ENCODE measurements at places on chromosomes 11 and 22. TPM values are rescaled to one million over a fixed set of nuclear protein-coding genes. Genes with fewer than 3 reads are reported as not detected.

GRCh38 chr22:39171623-39172264 lies 19.3 kb upstream of the CBX7 start:
- peaks cover 62% of the 10 kb centered on the region for H3K4me1 ChIP-seq
- H3K4me3 ChIP-seq, result no peak overlapping the region
- H3K27me3 ChIP-seq, result no peaks in the 10 kb centered on the region
- DNase-seq, result no peak
- H3K36me3 ChIP-seq, result no peaks in the 10 kb centered on the region
- H3K27ac ChIP-seq, result peak overlapping the region; percentile 88

GRCh38 chr22:33639588-33640254 lies 280.6 kb downstream of the LARGE1 start:
- H3K27ac ChIP-seq, result peak overlapping the region; percentile 56
- no peak for DNase-seq
- no peaks in the 10 kb centered on the region for H3K27me3 ChIP-seq
- peaks cover 10% of the 10 kb centered on the region for H3K36me3 ChIP-seq

DNA sequence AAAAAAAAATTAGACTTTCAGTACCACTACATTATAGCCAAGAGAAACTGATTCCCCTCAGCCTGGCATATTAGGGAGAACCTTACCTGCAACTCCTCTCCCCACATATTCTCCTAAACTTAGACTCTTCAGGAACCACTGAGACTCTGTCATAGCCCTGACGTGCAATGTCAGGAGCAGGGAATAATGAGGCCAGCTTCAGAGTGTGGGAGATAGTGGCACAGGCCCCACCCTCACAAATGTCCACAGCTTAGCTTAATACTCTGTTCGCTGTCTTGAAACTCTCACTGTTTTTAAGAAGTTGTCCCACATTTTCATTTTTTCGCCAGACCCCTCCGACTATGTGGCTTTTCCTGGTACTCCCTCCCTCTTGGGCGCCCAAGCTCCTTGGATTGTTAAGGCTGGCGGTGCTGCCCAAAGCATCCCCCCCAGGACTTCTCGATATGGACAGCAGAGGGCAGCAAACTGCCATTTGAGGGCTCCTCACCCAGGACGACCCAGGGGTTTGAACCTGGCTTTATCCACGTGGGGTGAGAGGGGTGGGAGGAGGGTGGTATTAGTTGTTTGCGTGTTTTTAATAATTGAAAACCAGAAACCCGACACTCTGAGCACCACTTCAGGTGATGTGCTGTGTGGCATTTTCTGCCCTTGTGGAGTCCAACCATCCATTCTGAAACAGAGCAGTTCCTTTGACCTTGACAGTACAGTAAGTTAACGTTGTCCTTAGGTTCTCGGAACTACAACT lies 45.2 kb upstream of the RASSF10 start:
- no peak overlapping the region for H3K27ac ChIP-seq
- H3K27me3 ChIP-seq, result no peaks in the 10 kb centered on the region
- peaks cover 3% of the 10 kb centered on the region for H3K4me1 ChIP-seq
- DNase-seq, result peak; percentile 52
- no peak overlapping the region for H3K4me3 ChIP-seq

DNA sequence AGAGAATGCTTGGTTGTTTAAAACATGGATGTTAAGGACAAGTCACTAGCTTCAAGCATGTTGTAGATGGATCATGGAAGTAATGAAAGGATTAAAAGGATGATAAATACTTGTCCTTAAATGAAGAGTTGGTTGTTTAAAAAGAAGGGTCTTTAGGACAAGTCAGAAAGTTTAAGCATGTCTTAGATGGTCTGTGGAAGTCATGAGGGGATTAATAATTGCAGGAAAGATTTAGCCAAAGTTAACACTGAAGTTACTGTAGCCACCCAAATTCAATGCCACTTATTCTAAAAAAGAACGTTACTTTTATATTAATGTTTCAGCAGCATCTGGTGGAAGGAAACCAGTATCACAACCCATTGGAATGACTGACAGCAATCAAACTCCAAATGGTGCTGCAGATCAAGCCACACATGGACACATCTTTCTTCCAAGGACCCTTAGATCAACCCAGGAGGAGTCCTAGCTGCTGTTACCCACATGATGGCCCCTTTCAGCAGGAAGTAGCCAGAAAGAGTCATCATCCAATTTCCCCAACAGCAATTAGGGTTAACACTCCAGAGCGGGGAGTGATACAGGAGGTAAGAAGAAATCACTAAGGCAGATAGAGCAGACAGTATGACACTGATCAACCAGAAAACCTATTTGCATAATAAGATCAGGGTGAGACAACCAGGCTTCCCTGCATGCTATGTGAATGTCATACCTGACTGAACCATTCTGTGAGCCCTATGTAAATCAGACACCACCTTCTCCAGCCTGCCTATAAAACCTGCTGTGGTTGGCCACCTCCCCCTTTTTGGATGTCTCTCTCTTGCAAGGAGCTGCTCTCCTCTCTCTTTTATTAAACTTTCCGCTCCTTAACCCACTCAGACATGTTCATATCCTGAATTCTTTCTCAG lies 88.4 kb upstream of the GNAZ start:
- H3K27ac ChIP-seq, result no peak overlapping the region
- no peak for DNase-seq
- no peak overlapping the region for H3K4me3 ChIP-seq
- peaks cover 20% of the 10 kb centered on the region for H3K27me3 ChIP-seq

- no peak overlapping the region for H3K27ac ChIP-seq
- H3K27me3 ChIP-seq, result no peaks in the 10 kb centered on the region
- no peaks in the 10 kb centered on the region for H3K36me3 ChIP-seq
- H3K4me3 ChIP-seq, result no peak overlapping the region
- H3K4me1 ChIP-seq, result peaks cover 12% of the 10 kb centered on the region
- DNase-seq, result no peak
These were observed 16.7 kb upstream of the KCNQ1OT1 start for GRCh38 chr11:2716376-2717095.

DNA sequence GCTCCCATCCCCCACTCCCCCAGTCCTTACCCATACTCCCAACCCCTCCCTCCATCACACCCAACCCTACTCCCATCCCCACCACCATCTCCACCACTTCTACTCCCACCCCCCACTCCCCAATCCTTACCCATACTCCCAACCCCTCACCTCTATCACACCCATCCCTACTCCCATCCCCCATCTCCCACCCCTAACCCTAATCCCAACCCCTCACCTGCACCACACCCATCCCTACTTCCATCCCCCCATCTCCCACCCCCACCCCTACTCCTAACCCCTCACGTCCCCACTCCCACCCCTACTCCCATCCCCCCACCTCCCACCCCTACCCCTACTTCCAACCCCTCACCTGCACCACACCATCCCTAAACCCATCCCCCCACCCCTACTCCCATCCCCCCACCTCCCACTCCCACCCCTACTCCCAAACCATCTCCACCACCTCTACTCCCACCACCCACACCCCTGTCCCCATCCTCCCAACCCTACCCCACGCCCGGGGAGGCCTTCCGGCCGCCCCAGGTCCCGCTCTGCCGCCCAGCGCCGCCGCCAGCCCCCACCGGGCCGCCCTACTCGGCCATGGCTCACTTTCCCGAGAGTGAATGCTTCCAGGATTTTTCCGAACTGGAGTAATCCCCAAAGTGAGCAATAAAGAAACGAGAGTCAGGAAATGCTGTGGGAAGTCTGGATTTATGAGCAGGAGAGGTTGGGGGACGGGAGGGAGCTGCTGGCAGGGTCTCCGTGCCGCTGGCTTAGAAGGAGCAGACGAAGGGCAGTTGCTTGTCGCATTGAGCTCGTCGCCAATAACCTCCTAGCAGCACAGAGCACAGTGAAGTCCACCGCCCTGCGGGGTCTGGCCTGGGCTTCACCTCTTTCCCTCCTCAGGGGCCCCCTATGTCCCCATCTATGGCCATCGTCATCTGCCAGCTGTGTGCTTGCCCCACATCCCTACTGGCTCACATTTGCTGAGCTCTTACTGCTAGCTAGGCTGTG lies 4.6 kb downstream of the PRG3 start:
- peaks cover 21% of the 10 kb centered on the region for H3K4me1 ChIP-seq
- no peak for DNase-seq
- no peak overlapping the region for H3K27ac ChIP-seq
- no peak overlapping the region for H3K4me3 ChIP-seq
- no peaks in the 10 kb centered on the region for H3K36me3 ChIP-seq

The SMTNL1 gene
- not detected for total RNA-seq

The SPTBN2 gene
- 0.77 TPM for total RNA-seq

GRCh38 chr11:96162816-96163499 lies 180.0 kb downstream of the MAML2 start:
- DNase-seq, result no peak
- no peaks in the 10 kb centered on the region for H3K36me3 ChIP-seq
- H3K27ac ChIP-seq, result peak overlapping the region; percentile 78

The GNG3 gene
- not detected for total RNA-seq

DNA sequence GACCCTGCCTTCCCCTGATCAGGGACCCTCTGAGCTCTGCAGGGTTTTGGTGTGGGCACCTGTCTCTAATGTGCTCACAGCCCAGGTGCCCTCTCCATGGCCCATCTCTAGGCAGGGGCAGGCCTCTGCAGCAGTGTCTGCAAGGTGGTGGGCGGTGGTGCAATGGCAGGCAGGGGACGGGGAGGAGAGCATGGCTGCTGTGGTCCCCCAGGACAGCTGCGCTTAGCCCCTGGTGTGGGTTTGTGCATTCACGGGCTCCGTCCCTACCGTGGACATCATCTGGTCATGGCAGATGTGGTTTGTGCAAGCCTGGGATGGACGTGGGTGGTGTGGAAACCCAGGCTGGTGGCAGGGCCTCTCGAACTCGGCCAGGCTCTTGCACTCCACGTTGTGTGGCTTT lies 443.1 kb downstream of the TBC1D22A start:
- H3K36me3 ChIP-seq, result no peaks in the 10 kb centered on the region
- no peak overlapping the region for H3K4me3 ChIP-seq
- H3K27ac ChIP-seq, result no peak overlapping the region

DNA sequence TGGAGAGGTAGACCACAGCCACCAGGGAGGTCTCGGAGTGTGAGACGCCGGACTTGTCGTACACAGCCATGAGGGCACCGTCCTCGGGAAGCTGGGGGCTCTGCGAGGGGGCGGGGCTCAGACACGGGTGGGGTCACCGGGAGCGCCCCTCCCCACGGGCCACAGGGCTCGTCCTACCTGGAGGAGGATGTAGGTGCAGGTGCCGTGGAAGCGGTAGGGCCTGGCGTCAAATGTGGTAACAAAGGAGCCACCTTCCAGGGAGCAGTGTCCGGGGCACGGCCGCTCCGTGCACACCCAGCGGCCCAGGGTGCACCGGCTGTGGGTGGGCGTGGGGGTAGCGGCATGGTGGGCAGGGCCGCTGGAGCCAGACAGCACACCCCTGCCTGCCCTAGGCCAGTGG lies 7.5 kb downstream of the MUC6 start:
- H3K4me1 ChIP-seq, result no peaks in the 10 kb centered on the region
- H3K36me3 ChIP-seq, result no peaks in the 10 kb centered on the region
- no peak overlapping the region for H3K27ac ChIP-seq
- no peak for DNase-seq
- H3K4me3 ChIP-seq, result no peak overlapping the region

GRCh38 chr11:62295504-62295903 lies 3.4 kb downstream of the SCGB1D4 start:
- no peak for DNase-seq
- peaks cover 51% of the 10 kb centered on the region for H3K27me3 ChIP-seq
- H3K4me3 ChIP-seq, result no peak overlapping the region
